Jurkat, Clone E6-1 (cell line): ENCODE measurements at places on chromosomes 7 and 10.
A peak's percentile ranks its signal among the peaks of the same experiment; 100 is the strongest.

GRCh38 chr10:15341502-15342128 lies 29.5 kb downstream of the FAM171A1 start:
- DNase-seq: no peak

DNA sequence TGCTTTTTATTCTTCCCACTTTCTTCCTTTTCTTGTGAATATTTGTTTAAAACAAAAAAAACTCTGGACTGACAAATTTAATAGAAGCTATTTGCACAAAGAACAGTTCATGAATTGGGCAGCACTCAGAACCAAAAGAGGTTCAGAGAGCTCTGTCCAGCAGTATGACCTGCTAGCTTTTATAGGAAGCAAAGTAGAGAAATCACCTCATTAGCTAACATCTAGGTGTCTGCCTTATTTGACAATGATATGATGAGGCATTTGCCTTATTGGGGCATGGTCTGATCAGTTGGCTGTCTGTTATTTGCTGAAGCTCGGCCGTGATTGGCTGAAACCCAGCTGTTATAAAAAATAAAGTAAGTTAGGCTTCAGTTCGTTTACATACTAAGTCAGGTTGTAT lies 819 bp upstream of the TRIM4 start:
- peak; percentile 12 for DNase-seq

GRCh38 chr7:22150221-22150620 lies 204.5 kb upstream of the CDCA7L start:
- DNase-seq: no peak

GRCh38 chr7:44633254-44634186 lies 27.1 kb downstream of the OGDH start:
- DNase-seq: peak; percentile 31

DNA sequence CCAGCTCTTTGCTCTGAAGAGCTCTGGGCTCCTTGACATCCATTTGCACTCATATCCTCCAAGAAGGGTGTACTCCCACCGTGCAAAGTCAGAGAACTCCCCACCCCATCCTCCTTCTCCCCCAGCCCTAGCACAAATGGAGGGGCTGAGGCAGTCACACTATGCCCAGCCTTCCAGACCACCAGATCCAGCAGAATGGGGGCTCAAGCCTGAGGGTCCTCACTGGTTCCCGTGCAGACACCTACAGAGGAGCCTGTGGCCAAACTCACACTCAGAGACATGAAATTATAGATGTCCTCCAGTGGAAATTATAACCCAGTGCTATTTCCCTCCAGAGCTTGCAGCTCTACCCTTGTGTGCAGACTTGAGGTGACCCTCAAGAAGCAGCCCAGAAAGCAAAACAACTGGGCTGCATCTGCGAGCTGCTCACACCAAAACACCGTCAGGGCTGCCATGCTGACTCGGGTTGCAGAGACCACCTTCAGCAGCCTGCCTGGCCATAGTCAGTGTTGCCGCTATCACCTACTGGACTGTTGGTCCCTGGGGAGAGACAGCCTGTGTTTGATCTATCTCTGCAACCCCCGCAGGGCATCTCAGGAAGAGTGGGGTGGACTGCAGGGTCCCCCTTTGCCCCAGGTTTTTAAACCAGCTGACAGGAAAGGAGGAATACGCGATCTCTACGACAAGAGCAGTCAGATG lies 7.4 kb downstream of the ZNF488 start:
- DNase-seq: no peak

GRCh38 chr7:4189131-4189570 lies 492.9 kb upstream of the FOXK1 start:
- no peak for DNase-seq

DNA sequence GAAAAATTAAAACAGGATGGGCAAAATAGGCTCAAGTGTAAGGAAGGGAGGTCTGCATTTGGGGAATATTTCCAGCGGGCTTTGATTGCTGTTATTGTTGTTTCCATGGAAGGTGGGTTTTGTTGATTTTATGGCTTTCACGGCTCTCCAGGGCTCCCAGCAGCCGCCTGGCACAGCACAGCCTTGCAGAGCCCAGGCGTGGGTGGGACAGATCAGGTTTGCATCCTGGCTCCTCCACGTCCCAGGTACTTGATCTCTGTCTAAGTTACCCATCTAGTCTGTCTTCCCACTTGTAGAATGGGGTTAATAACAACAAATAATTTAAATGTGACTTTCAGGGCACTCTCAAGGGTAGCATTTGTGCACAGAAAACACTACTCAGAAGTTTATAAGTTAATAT lies 45.2 kb downstream of the HTR5A start:
- no peak for DNase-seq

DNA sequence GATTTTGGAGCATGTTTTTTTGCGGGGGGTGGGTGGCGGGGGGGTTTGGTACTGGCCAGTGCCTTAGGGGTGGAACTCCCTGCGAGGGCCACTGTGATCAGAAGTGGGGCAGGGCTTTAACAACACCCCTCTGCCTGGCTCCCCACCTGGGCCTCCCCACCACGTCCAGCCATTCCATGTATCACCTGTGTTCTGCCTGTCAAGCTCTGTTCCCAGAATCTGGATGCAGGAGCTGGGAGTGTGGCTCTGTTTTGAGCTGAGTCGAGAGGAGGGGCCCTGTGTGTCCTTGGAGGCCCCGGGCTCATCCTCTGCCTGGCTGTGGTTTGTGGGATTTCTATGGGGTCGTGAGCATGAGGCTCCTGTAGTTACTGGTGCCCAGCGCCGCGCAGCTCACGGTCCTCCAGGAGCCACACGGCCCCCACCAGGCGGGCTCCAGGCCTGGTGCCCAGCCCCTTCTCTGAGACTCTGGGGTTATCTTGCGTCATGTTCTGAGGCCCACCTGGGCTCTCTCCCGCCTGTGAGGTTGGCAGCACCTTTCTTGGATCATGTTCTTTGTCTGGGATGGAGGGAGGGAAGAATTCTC lies 29.6 kb downstream of the PFKFB3 start:
- no peak for DNase-seq

- DNase-seq: no peak
Measured at GRCh38 chr7:157017603-157018327, 7.3 kb upstream of the MNX1 start.

GRCh38 chr7:24130631-24131030 lies 153.4 kb upstream of the NPY start:
- no peak for DNase-seq

DNA sequence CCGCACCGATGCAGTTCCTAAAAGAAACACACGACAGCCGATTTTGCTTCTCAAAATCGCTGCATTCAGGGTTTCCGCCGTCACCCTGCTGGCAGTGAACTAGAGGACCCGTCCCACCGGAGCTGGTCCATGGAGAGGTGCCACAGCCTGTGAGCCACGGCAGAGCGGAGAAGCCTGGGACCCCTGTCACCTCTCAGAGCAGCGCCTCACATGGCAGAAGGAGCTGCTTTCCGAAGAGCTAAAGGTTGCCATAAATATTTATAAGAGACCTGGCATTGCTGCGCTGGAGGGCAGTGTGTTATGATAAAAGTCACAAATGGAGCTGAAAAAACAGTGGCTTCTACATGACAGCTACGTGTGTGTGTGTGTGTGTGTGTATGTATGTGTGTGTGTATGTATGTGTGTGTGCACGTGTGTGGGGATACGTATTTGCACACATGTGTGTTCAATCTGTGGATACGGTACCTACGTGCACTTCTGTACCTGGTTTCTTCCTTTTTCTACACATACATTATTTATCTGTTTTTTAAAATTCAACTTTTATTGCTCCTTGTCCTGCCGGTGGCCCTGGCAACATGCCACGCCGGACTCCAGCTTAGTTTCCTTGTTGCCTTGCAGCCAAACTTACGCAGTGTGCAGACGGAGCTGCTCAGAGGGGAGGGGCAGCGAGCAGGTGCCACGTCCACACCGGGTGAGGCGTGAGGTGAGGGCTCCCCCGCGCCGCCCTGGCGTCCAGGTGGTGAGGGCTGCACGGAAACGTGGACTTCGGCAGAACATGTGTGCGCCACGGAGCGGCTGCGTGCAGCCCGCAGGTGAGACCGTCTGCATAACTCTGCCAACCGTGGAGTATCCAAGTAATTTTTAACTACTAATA lies 115.2 kb upstream of the PITRM1 start:
- no peak for DNase-seq
